ENCODE measurements at places on chromosomes 16 and 17.

DNA sequence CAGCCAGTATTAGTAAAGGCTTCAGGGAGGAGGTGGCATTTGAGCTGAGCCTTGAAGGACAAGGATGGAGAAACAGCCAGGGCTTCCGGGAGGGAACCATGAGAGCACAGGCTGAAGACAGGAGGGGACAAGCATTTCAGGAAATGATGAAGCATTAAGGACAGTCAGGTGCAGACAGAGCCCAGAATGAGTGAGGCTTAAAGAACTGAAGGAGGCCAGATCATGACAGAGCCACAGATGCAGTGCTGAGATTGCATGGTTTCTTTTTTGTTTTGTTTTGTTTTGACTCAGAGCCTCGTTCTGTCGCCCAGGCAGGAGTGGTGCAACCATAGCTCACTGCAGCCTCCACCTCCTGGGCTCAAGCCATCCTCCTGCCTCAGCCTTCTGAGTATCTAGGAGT lies 211.5 kb downstream of the SOX9 start:
- DNase-seq = no peak

- DNase-seq = no peak
These were observed 39.8 kb downstream of the RMI2 start for GRCh38 chr16:11384956-11385586.

GRCh38 chr17:74491626-74492025 lies 25.2 kb downstream of the CD300A start:
- DNase-seq = no peak

- no peak for DNase-seq
These were observed 32.7 kb upstream of the LITAF start for GRCh38 chr16:11619327-11619851.
